ENCODE measurements at places on chromosomes 2 and 18. TPM values are rescaled to one million over a fixed set of nuclear protein-coding genes. Genes with fewer than 3 reads are reported as not detected.

The NEU2 gene
- not detected for total RNA-seq

The ST8SIA3 gene
- total RNA-seq = not detected

The NYAP2 gene
- 0.95 TPM for total RNA-seq

The FLACC1 gene
- total RNA-seq = 0.23 TPM

- peak; percentile 40 for DNase-seq
Measured at GRCh38 chr2:182784777-182785176, 68.7 kb downstream of the DNAJC10 start.

DNA sequence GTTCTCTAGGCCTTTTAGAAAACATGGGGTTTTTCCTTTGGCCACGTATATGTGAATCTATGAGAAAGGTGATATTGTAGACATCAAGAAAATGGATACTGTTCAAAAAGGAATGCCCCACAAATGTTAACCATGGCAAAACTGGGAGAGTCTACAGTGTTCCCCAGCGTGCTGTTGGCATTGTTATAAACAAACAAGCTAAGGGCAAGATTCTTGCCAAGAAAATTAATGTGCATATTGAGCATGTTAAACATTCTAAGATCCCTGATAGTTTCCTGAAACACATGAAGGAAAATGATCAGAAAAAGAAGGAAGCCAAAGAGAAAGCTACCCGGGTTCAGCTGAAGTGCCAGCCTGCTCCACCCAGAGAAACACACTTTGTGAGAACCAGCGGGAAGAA is 64.9 kb downstream of the CYBRD1 start:
- no peak for DNase-seq

DNA sequence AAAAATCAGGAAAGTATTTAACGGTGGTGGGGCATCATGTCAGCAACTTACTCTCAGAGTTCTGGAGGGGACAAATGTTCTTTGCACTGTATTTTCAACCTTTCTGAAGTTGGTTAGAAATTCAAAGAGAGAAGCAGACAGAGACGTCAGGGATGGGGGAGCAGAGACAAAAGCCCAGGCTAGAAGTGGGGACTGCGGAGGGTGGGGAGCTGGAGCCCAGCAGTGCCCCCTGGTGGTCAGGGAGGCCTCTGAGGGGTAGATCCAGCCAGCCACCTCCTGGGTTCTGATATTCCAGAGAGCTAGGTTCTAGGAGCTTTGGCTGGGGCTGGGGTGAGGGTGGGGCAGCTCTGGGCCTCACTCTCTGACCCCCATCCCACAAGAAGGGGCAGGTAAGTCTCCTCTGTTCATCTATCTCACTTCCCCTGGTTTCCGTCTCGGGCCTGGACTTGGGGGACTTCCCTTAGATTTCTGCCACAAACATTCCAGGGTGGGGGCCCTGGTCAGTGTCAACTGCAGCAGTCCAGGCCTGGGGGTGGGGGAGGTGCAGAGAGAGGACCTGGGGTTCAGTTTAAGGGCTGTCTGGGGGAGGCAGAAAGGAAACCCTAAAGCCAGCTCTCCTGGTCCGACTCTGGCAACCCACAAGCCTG is 8.9 kb downstream of the TNS1 start:
- no peak for DNase-seq

DNA sequence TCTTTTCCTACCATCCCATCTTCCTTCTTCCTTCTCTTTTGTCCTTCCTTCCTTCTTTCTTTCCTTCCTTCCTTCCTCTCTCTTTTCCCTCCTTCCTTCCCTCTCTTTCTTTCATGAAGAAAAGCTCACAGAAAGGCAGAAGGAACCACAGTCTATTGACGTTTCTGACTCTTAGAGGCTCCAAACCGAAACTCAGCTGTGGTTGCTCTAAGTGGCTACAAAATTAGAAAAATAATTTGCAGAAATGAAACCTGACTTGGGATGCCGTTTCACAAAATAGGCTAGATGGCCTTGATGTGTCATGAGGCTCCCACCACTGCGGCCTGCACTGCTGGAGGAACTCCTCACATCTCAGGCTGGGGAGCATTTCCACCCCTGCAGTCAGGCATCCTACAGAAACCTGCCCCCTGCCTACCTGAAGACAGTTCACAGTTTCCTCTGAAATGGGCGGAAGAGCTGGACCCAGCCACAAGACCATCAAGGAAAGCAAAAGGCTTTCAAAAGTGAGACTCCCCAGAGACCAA is 165.6 kb downstream of the SMAD7 start:
- no peak for DNase-seq

Data from H4 (cell line).